Right renal pelvis (tissue), 4 donors: ENCODE measurements at places on chromosomes 1 and 21. TPM values are rescaled to one million over a fixed set of nuclear protein-coding genes. Genes with fewer than 3 reads are reported as not detected.

Gene ACKR1
- 0.79 TPM for polyA plus RNA-seq

Gene CELA2B
- 0.21 TPM for polyA plus RNA-seq

Gene C1orf52
- 45.1 TPM for polyA plus RNA-seq

Gene ILDR2
- 13.9 TPM for polyA plus RNA-seq

DNA sequence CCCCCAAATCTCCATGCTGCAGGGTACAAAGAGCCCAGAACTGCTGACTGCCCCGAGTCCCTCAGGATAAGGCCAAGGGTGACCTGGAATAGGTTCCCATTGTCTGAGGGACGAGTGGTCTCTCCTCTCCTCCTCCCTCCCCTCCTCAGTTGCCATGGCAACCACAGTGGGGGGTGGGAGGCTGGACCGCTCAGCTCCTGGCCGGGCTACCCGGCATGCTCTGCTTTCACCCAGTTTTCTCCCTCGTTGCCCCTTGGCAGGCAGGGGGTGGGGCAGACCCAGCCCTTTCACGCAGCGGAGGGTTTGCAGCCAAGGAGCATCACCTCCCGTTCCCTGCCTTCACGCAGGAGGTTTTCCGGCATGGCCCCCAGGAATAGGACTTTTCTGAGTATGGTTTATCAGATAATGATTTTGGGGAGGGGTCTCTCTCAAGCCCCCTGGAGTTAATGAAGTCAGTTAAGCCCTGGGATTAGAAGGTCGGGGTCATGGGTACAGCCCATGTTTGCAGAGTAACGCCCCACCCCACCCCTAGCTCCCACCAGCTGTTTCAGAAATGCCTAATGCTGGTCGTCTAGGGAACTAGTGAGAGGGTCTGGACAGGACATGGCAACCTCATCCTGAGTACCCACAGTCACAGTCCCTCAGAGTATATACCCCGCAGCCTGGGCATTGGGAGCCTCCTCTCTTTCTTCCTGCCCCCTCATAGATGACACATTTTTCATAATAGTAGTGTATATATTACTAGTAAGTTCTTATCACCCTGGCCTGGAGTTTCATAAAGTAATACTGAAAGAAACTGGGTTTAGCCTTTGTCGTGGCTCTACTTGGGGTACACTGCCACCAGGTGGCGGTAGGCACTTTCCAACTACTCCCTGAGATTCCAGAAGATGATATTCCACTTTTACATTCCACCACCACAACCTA is 20.7 kb downstream of the C1QB start:
- DNase-seq = no peak

DNA sequence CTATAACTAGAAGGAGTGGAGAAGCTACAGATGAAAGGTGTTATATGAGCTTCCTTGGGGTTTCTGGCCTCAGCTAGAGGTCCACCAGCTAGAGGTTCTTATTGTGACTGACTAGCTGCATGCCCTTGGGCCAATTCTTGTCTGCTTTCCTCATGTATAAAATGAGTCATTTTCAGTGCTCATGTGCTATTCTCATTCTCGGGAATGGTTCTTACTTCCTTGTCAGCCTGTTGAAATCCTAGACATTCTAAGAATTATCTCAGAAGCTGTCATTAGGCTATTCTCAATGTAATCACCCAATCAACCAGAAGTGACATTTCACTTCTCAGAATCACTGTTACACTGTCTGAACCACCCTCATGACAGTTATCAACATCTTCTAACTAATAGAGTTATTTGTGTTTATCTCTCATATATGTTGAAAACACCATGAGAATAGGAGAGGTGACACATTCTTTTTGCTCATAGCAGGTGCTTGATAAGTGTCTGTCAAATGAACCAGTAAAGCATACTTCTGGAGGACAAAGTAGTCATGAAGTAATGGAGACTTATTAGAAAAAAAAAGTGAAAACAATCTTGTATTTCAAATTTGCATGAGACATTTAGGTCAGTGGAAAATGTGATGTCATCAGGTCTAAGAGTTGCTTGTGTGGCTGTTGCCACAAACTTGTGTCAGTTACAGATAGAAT is 122.8 kb upstream of the IVNS1ABP start:
- DNase-seq = no peak

GRCh38 chr1:119510046-119510445 is 3.0 kb downstream of the HSD3B1 start:
- no peak for DNase-seq
